ENCODE measurements at places on chromosomes 1 and 21. TPM values are rescaled to one million over a fixed set of nuclear protein-coding genes. Genes with fewer than 3 reads are reported as not detected.
A peak's percentile ranks its signal among the peaks of the same experiment; 100 is the strongest.

Gene OR14C36
- total RNA-seq, result not detected

DNA sequence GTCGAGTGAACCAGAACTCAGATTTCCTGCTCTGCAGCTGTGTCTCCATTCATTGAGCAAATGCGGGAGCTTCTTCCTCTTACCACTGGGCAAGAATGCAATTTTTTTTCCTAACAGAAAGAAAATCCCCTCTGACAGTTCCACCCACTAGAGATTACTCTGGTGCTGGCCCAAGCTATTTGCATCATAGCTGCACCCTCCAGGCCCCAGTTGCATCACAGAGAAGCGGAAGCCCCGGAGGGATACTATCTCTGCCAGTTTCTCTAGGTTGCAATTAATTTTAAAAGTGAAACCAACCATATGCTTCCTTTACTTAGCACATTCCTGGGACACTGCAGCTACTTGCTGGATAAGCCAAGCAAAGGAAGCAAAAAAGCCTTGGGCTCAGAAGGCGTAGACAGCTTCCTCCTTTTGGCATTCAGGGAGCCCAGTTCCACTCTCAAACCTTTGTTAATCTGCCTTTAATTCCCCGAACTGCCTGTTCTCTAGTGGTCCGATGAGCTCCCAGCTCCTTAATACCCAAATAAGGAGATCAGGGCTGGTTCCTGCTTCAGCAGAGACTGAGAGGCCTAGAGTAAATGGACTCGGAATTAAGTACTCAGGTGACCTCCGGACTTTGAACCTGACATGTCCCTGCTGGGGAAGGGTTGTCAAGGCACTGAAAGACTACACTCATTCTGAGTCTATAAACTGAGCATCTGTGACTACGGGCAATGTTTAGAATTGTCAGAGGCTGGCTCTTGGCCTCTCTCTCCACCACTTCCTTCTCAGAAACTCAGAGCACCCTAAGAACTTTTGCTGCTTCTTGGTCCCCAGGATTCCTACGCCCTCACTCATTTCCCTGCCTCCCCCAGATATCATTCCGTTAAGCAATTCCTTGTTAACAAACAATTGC is 72.5 kb upstream of the TNFSF18 start:
- no peak for DNase-seq

DNA sequence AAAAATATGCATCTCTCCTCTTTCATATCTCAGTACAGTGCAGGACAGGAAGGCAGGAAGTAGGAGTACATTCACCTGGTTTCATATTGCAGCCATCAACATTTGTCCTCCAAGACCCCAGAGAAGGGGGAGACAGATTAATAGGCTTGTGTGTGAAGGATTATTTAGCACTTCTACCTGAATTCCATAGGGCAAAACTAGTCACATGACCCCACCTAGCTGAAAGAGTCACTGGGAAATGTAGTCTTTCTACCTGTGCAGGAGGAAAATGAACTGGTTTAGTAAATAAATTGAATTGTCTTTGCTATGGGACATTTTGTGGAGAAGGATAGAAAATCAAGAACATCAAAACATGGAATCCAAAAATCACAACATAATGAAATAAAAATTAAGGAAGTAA is 13.9 kb upstream of the TRIM33 start:
- DNase-seq, result no peak

GRCh38 chr1:118264343-118264742 is 79.3 kb upstream of the SPAG17 start:
- DNase-seq, result no peak

DNA sequence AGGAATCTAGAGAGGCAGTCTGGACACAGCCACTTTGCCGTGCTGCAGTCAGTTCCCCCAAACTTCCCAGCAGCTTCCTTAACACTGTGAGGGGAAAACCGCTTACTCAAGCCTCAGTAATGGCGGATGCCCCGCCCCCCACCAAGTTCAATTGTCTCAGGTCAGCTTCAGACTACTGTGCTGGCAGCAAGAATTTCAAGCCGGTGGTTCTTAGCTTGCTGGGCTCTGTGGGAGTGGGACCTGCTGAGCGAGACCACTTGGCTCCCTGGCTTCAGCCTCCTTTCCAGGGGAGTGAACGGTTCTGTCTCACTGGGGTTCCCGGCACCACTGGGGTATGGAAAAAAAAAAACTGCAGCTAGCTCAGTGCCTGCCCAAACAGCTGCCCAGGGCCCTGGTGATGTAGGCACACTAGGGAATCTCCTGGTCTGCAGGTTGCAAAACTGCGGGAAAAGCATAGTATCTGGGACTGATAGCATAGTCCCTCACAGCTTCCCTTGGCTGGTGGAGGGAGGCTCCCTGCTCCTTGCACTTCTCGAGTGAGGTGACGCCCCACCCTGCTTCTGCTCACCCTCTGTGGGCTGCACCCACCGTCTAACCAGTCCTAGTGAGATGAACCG is 23.7 kb upstream of the HFM1 start:
- DNase-seq, result no peak

DNA sequence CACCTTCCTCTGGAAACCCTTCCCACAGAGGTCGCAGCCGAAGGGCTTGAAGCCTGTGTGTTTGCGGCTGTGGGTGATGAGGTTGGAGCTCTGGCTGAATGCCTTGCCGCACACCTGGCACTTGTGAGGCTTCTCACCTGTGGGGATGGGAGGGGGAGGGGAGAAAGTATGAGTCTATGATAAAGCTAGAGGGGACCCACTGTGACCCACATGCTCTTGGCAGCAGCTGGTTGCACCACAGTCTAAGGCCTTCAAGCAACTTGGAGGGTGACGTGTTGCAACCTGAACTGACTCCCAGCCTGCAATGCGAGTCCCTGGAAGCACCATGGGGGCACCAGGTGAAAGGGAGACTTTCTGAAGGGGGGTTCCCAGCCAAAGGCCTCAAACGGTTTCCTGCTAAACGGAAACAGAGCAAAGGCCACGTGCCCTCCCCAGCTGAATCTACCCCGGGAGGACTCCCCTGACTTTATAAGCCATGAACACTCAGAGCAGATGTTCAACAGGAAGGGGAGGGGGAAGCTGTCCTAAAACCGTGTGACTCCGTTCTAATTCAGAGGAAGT is 10.6 kb downstream of the GFI1 start:
- DNase-seq, result peak; percentile 61

Data from activated T-cell treated with anti-CD3 and anti-CD28 coated beads, Interleukin-2, amount 50 U/mL, for 4 hours (primary cell).